ENCODE measurements at places on chromosomes 5 and 9.
A peak's percentile ranks its signal among the peaks of the same experiment; 100 is the strongest.

DNA sequence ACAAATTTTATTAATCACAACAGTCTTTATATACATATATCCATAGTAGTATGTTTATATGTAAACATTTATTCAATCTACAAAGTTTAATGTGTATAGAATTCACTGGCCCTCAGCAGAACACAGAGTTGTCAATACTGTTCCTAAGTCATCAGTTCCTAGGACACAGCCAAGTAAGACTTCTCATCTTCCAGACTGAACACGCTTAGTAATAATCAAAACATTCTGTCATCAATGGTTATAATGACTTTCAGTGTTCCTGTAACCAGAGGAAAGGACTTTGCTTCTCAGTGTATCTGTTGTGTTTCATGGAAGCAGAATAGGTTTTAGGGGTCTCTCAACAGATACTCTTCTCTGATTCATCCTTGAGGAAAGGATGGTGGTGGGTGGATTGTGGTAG lies 82.2 kb downstream of the SMIM23 start:
- no peak for DNase-seq

DNA sequence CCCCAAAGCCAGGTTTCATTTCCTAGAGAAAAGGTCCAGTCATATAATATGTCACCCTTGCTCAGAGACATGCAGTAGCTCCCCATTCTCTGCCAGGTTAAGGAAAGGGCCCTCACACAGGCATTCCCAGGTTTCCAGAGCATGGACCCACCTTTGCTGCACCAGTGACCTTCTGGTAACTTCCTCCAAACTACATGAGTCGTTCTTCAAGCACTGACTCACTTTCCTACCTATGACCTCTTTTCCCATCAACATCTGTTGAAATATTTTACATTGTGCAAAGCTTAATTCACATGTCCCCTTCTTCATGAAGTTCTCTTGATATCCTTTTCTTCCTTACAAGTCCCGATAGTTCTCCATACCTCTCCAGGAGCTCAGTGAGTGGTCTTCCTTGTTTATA lies 25.9 kb downstream of the SH3TC2 start:
- DNase-seq, result no peak

DNA sequence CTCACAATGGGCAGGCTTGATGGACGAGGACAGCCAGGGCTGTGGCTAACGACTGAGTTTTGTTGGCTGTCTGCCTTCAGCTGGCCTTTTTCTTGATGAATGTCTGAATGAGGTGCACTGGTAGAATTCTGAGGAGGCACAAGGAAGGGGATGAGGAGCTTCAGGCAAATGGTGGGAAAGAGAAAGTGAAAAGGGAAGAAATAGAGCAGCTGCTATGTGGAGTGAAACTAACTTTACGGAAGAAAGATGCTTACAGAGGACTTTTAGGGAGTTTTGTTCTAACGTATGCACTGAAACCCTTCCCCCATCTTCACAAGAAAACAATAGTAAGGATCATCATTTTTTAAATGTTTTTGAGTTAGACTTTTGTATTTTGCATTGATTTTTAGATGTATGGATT lies 45.3 kb downstream of the OR2K2 start:
- DNase-seq, result no peak

- no peak for DNase-seq
Observed at GRCh38 chr5:60463179-60463868, 236.6 kb downstream of the DEPDC1B start.

- DNase-seq, result peak; percentile 40
Observed at GRCh38 chr9:32069169-32069813, 315.2 kb upstream of the ACO1 start.

DNA sequence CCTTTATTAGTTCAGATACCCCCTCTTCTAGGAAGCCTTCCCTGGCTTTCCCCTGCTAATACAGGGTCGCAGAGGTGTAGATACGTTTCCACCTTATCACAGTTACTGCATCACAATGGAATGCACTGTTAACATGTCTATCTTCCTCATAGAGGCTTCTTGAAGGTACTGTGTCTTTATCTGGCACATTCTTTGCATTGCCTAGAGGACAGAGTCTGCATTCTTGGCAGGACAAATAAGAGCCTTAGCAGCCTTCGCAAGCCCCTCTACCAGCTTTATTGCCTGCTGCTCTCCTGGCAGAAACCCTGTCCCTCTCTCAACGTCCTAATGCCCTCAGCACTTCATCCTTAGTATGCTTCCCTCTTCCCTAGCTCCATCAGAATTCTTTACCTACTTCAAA lies 31.6 kb downstream of the SLC1A3 start:
- no peak for DNase-seq

- no peak for DNase-seq
Observed at GRCh38 chr9:134437403-134438194, 111.3 kb downstream of the RXRA start.

DNA sequence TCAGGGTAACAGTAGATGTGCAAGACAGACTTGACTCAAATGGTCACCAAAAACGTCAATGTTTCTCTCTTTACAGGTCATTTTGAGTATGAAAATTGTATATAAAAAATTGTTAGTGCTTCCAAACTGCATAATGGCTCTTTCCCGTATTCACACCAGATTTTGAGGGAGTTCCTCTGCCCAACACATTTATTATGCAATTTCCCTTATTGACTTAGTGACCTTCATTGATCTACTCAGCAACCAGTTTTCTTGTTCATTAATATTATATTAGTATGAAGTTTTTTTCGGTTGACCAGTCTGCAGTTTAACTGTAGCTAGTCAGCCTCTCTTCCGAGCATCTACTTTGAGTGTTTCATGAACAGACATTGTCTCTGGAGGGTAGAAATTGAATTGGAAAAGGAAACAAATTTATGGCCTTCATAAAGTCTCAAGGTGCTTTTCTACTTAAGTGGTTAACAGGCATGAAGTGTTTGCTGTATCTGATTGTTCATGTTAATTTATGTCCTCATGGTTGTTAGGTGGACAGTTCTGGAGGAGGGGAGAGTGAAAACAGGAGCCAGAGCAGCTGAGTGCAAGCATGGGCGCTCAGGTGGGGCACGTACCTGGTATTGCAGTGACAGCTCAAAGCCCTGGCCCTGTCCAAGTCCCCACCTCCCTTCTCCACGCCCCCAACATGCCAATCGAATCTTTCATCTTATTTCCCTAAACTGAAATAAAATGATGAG lies 240.2 kb downstream of the RFK start:
- no peak for DNase-seq

- DNase-seq, result no peak
Observed at GRCh38 chr5:16544607-16545374, 72.0 kb downstream of the RETREG1 start.

DNA sequence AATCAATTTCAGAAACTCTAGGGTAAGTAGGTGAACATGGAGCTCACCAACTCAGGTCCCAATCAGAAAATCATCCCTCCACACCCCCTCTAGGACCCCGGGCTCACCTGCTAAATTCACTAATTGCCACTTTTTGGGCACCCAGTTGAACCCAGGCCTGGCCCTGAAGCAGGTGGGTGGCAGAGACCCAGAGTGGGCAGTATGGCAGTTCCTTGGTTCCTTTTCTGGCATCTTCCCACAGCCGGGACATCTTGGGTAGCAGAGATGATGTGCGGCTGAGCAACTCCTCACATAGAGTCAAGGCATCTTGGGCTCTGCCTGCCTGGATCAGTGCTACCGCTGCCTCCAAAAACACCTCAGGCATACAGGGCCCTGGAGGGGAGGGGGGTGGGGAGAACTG lies 2.9 kb upstream of the VCP start:
- DNase-seq, result no peak

DNA sequence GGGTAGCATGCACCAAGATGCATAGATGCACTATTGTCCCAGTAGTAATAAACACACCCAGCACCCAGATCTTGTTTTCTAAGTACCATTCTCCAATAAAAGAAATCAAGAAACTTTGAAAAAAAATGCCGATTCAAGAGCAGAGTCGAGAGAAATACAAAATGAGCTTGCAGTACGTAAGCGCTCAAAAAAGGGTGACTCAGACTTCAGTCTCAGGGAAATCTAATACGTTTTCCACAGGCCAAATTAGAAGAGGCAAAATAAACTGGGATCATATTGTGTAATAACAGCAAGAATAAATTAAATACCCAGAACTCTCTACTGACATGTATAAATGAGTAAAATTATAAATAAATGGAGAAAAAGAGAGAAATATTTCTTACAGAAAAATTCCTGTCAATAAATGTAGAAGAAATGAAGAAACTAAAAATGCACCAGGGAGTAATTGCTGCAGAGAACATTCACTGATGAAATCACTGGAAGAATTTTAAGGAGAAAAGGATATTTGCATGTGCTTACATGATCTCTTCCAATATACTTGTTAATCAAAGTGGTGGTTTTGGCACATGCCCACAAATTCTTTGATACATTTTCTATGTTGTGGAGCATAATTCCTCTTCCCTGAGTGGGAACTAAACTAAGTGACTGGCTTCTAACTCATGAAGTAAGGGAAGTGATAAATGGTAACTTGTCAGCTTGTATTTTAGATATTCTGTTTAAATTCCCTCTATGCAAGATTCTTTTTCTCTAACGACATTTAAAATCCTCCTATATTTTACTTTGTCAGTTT lies 567.6 kb upstream of the ADAMTS16 start:
- DNase-seq, result no peak

- no peak for DNase-seq
Observed at GRCh38 chr5:8685704-8686103, 816.8 kb downstream of the MTRR start.

GRCh38 chr5:30768056-30768690 lies 425.3 kb upstream of the CDH6 start:
- DNase-seq, result no peak

DNA sequence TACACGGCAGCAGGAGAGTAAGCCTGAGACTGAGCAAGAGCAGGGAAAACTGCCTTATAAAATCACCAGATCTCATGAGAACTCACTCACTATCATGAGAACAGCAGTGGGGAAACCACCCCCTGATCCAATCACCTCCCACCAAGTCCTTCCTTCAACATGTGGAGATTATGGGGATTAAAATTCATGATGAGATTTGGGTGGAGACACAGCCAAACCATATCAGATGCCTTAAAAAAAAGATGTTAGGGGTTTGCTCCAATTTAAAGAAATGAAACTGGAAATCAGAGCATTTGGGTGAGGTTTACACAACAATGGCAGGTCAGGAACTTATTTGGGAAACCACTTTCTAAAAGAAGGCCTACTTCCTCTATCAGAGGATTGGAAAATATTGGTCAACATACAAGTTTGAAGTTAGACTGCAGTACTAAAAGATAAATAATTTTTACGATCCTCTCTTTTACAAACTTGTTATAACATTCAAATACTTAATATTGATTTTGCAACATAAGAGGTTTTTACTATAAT lies 105.1 kb downstream of the FBN2 start:
- no peak for DNase-seq

- DNase-seq, result no peak
Observed at GRCh38 chr9:20197976-20198685, 409.3 kb upstream of the SLC24A2 start.

- DNase-seq, result peak; percentile 46
Observed at GRCh38 chr5:41621420-41621819, 111.0 kb upstream of the PLCXD3 start.

DNA sequence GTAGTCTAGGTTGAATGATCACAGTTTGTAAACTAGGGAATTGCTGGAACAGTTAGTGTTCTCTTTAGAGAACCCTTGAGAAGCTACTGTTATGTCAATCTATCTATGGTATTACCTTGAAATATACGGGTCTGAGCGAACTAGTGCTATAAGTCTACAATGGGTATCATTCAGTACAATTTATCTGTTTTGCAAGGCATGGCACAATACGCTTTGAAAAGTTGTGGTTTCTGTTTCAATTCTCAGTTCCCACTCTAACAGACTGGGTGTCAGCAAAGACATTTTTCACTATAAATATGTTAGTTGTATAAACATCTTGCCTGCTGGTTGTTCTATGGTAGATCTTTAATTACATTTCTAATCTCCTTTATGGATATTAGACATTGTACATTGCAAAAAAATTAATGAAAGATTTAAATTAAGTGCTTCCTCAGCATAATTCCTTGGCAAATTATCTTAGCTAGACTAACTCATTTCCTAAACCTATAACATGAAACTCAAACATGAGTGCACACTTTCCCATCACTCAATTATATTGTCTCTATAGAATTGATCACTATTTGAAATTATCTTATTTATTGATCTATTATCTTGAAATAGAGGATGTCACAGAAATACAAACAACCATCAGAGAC lies 24.9 kb upstream of the SLCO6A1 start:
- peak; percentile 85 for DNase-seq

DNA sequence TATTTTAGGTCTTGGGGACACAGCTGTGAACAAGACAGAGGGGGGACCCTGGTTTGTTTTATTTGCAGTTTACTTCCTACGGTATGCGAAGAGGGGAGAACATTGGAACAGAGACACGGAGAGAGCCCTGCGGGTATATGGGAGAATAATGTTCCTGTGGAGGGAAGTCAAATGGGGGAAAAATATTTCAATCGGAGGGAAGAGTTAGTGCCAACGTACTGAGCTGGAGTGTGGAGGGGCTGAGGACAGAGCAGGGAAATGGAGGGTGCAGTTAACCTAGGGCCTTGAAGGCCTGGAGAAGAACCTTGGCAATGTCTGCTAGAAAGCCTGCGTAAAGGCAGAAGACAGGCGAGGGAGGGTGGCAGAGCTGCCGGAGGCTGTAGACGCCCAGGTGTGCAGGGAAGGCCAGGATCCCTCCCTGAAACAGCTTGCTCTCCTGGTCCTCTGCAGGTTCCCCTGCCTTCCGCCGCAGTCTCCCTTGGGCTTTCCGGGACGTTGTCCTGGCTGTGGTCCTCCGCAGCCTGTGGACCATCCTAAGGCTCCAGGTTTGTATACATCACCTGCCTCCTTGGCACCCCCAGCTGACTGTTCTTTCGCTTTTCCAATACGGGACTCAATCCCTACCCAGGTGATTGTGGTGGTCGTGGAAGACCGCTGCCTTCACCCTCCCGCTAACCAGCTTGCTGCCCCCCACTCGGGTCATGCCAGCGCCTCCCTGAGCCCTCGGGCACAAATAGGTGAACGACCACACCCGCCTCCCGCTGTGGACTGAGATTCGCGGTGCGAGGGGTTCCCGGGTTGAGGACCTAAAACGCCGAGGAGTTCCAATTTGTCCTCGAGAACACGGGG lies 1.9 kb upstream of the RACK1 start:
- no peak for DNase-seq

- no peak for DNase-seq
Observed at GRCh38 chr5:167786871-167787578, 504.4 kb upstream of the WWC1 start.

- no peak for DNase-seq
Observed at GRCh38 chr5:138831703-138832102, 43.4 kb downstream of the LRRTM2 start.

DNA sequence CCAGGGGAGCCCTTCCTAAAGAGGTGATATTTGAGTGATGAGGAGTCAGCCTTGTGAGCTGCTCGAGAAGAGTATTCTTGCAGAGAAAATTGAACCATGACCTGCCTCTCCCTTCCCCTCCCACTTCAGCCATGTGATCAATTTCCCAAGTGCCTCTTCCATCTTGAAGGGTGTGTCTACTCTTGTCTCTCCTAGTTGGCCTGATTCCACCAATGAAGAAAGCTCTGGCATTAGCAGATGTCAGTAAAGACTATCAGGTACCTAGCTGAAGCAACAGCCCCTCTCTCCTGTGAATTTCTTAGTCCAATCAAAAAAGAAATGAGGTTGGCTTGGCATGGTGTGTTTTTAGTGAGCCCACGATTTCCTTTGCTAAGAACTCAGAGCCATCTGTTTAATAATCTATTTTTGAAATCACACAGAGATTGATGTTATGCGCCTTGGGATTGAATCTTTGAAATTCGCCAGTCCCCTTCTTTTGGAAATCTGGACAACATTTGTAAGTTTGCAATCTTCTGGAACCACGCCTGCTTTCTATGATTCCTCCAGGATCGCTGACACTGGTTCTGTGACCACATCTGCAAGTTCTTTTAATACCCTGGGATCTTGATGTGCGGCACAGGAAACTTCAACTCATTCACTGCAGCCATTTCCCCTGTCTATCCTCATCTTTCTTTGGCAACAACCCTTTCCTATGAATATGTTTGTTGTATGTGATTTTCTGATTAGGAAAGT lies 404.6 kb downstream of the DMRT2 start:
- DNase-seq, result no peak

Data from MM.1S (cell line).